ENCODE measurements at places on chromosomes 2 and 18. TPM values are rescaled to one million over a fixed set of nuclear protein-coding genes. Genes with fewer than 3 reads are reported as not detected.

DNA sequence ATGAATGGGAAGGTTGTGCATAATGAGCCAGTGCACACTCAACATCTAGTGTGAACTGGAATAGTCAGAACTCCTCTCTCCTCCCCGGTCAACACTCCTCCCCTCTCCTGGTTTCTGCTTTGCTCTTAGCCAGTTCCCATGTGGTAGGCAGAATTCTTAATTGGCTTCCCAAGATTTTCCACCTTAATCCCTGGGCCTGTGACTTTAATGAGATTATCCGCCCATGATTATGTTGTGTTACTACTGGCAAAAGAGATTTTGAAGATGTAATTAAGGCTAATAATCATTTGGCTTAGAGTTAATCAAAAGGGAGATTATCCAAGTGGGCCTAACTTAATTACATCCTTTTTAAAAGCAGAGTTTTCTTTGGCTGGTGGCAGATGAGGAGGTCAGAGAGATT is 34.2 kb upstream of the REV1 start:
- no peak for DNase-seq

The CRYGD gene
- polyA plus RNA-seq: not detected

The ASXL3 gene
- polyA plus RNA-seq: not detected

- no peak for DNase-seq
These were observed 117.1 kb downstream of the RAD51AP2 start for GRCh38 chr2:17401096-17401495.

GRCh38 chr2:71299507-71299906 is 32.1 kb upstream of the ZNF638 start:
- peak; percentile 23 for DNase-seq

DNA sequence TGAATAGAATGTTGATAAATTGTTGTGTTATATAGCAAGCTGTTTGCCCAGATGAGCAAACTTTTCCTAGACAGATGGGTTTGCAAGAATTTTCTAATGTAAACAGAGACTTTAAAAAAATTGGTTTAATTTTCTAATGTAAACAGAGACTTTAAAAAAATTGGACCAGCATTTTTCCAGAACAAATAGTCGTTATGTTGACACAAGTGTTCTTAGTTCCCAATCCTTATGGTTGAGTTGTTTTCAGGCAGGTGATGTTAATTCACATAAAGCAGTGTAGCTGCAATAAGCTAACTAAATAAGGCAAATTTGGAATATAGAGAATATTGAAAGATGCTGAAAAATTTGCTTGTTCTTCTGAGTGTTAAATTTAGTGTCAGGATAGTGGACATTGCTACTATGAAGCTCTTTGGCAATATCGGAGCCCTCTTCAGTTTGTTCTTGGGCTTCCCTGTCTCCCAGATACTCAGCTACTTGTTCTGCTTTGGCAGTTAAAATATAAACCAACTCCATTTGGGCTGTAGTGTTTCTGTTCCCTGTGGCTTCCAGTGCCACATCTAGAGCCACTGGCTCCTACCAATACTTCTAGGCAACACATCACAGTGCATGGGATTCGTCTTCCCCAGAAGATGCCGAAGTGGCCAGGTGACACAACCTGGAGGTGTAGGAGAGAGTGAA is 105.7 kb downstream of the DYNAP start:
- no peak for DNase-seq

GRCh38 chr2:146262606-146263005 is 1582.2 kb upstream of the ACVR2A start:
- no peak for DNase-seq

GRCh38 chr2:109351164-109351756 is 222.3 kb downstream of the SH3RF3 start:
- no peak for DNase-seq

GRCh38 chr2:202040079-202040844 is 6.6 kb downstream of the FZD7 start:
- DNase-seq: no peak

The AFTPH gene
- polyA plus RNA-seq: 28.4 TPM

- DNase-seq: no peak
These were observed 69.8 kb upstream of the PDE1A start for GRCh38 chr2:182496596-182496995.

The TMEM247 gene
- not detected for polyA plus RNA-seq

DNA sequence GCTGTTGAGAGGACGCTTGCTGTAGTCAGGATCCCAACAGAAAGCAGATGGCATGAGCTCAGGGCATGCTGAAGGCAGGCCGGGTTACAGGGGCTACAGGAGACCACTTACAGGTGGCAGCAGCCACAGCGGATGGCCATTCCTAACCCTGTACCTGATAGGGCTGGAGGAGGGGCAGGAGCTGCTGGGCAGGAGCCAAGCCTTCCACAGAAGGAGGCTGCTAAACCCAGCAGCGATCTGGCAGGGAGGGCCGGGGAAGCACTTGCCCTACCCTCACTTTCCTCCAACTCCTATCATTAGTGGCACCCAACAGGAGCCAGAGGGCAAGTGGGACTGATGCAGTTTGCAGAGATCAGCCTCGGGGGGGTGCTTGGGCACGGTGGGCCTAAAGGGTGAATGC is 2.0 kb downstream of the ASB18 start:
- no peak for DNase-seq

The IL36B gene
- polyA plus RNA-seq: not detected

- DNase-seq: no peak
These were observed 83.6 kb downstream of the FARSB start for GRCh38 chr2:222572264-222572721.

- no peak for DNase-seq
These were observed 265.3 kb upstream of the NXPH2 start for GRCh38 chr2:139045524-139045923.

- no peak for DNase-seq
These were observed 259.4 kb downstream of the GBX2 start for GRCh38 chr2:235908826-235909225.

- DNase-seq: no peak
These were observed 53.6 kb upstream of the CAB39 start for GRCh38 chr2:230658877-230659652.

GRCh38 chr2:201795607-201796477 is 10.5 kb upstream of the CDK15 start:
- DNase-seq: no peak

DNA sequence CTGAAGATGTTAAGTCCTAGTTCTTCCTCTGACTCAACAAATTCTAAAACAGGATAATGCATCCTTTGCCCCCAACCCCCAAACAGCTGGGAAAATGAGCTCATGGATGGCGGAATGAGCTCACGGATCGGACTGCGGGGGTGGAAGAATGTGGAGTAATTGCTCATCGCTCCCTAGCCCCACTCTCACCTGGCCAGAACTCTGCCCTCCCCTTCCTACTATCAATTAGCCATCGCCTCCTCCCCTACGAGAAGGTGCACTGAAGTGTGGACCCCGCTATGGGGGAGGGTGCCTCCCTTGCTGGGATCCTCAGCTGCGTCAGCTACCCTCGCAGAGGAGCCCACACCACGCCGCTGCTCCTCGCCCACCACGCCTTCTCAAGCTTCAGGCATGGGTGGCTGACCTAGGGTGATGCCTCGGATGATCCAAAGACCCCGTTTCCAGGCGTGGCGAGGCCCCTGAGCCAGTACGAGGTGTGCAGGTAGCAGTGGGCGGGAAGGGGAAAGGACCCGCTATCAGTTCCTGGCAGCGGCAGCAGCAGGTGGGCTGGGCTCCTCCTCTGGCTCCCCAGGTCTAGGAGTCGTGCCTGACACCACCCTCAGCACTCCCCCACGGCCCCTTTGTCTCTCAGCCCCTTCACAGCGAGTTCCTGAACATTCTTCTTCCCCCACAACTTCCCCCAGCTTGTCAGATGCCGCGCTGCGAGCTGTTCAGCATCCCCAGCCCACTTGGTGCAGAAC is 82.1 kb upstream of the POMC start:
- DNase-seq: peak; percentile 6

The SNORC gene
- polyA plus RNA-seq: not detected

The CFC1 gene
- polyA plus RNA-seq: not detected

DNA sequence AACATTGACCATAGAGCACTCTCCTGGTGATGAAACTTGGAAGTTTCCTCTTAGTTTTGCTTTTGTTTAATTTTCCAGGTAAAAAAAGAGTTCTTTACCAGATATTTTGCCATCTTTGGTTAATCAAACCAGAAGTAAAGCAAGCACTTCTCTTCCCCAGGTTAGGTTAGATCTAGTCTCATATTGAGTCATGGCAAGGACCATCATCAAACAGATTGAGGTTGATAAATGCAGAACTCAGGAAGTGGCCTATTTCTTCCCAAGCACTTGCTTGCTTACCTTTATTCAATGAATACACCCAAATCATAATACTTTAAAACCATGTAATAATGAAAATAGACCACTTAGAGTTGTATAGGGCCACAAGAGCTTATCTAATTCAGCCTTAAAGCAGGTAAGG is 23.4 kb downstream of the DNAH6 start:
- DNase-seq: no peak

The RHOB gene
- 3.4 TPM for polyA plus RNA-seq

DNA sequence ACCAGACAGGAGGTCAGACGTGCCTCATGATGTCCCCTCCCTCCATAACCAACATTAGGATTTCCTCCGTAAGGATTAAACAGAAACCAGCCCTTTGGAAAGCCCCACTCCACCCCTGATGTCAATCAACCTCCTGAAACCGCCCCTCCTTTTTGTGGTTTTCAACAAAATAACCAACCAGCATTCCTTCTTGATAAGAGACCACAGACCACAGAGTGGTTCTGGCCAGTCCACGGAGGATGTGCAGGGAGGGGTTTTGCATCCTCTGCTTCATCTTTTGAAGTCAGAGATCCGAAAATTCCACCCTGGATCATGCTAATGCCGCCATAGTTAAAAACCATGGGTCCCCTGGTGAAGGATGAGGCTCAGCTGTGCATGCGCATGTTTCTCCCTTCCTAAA is 180.0 kb upstream of the CCDC150 start:
- no peak for DNase-seq

Data from CD8-positive, alpha-beta memory T cell (primary cell).